ENCODE measurements at places on chromosomes 5 and 9.
A peak's percentile ranks its signal among the peaks of the same experiment; 100 is the strongest.

- DNase-seq, result no peak
These were observed 33.0 kb upstream of the MAP1B start for GRCh38 chr5:72074251-72074650.

GRCh38 chr9:136304981-136305380 is 1.1 kb upstream of the CCDC187 start:
- DNase-seq, result no peak

- DNase-seq, result no peak
These were observed 109.5 kb upstream of the CD180 start for GRCh38 chr5:67305913-67306710.

DNA sequence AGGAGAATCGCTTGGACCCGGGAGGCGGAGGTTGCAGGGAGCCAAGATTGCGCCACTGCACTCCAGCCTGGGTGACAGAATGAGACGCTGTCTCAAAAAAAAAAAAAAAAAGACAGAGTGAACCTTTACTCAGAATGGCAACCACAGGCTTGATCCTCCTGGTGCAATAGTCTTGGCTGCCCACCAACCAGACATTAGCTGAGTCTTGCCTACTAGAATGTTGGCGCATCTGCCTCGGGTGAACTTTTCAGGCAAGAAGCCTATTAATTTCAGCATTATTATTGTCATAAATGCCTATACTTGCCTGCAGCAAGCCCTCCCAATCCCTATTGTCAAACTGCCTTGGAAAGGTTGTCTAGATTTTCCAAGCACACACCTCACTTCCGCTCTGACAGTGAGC is 4.2 kb downstream of the SERINC5 start:
- no peak for DNase-seq

GRCh38 chr9:129336601-129337331 is 158.7 kb upstream of the IER5L start:
- DNase-seq, result no peak

- DNase-seq, result peak; percentile 63
These were observed 215.7 kb upstream of the ELL2 start for GRCh38 chr5:96177303-96177869.

- DNase-seq, result no peak
These were observed 957.3 kb downstream of the CDH12 start for GRCh38 chr5:21895766-21896350.

DNA sequence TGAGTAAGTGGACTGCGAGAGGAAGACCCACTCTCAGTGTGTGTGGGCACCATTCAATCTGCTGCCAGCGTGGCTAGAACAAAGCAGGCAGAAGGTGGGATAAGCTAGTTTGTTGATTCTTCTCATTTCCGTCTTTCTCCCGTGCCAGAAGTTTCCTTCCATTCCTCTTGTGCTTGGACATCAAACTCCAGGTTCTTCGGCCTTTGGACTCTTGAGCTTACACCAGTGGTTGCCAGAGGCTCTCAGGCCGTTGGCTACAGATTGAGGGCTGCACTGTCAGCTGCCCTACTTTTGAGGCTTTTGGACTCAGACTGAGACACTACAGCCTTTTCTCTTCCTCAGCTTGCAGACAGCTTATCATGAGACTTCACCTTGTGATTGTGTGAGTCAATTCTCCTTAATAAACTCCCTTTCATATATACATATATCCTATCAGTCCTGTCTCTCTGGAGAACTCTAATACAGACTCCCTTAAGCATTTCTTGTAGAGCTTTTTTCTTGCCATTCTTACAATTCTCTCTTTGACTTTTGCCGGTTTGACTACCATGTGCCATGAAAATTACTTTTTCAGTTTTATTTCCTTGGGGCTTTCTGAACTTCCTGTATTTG is 494.9 kb downstream of the PRR16 start:
- DNase-seq, result no peak

Data from GM04503 (cell line).